ENCODE measurements at places on chromosomes 12 and 14.

DNA sequence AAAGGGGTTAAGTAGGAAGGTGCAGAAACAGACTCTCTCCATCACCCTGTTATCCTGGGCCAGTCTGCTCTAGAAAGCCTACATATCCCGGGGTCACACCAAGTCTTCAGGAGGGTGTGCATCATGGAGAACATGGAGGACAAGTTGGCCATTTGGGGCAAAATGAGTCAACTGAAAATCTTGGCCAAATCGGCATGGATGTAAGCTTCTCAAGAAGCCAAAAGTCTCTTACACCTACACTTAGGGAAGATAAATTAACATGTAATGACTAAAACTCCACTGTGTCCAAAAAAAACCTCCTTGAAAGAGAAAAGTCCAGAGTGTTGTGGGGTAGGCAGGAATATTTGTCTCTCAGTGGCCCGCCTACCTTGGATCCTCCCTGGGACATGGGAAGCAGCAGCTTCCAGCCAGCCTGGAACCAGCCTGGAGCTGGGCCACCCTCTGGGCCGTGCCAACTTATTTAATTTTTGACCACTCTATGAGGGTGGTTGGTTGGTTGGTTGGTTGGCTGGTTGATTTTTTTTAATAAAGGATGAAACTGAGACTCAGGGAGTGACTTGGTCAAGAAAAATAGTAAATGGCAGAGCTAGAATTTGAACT lies 17.9 kb upstream of the TC2N start:
- no peak for DNase-seq

DNA sequence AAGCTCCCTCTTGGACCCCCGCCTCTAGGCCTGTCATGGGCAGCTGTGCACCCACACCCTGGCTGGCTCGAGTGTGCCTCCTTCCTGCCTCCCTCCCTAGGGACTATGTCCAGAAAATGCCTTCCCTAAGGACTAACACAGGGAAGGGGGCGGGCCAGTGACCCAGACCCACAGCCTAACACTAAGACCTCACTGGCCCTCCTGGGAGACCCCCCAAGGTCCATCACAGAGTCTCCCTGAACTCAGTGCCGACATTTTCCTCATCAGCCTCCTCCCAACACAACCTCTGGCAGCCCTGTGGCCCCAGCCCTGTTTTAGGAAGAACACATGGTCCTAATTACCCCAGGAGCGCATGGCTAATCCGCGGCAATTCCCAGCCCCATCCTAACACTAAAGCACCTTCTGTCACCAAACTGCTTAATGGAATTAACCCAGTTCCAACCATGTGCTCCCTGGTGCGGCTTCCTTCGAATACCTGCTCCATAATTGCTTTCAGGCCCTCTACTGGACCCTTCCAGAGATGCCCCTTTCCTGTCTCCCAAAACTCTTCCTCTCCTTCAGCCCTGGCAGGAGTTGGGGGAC lies 5.6 kb downstream of the MSI1 start:
- DNase-seq, result no peak

DNA sequence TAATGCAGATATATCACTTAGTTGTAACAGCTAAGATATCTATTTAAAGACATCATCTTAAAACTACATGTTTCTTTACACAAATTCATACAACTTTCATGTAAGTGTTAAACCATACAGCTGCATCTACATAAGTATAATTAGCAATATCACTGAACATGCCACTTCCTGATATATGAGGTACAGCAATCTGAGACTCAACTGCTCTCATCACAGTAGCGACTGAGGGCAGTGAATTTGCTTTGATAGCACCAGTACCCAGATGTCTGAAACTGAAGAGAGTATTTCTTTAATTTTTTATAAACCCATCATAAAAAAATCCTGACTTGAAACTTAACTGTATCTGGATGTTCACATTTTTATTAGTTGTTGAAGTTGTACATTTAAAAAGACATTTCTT lies 34.7 kb upstream of the NUAK1 start:
- no peak for DNase-seq

DNA sequence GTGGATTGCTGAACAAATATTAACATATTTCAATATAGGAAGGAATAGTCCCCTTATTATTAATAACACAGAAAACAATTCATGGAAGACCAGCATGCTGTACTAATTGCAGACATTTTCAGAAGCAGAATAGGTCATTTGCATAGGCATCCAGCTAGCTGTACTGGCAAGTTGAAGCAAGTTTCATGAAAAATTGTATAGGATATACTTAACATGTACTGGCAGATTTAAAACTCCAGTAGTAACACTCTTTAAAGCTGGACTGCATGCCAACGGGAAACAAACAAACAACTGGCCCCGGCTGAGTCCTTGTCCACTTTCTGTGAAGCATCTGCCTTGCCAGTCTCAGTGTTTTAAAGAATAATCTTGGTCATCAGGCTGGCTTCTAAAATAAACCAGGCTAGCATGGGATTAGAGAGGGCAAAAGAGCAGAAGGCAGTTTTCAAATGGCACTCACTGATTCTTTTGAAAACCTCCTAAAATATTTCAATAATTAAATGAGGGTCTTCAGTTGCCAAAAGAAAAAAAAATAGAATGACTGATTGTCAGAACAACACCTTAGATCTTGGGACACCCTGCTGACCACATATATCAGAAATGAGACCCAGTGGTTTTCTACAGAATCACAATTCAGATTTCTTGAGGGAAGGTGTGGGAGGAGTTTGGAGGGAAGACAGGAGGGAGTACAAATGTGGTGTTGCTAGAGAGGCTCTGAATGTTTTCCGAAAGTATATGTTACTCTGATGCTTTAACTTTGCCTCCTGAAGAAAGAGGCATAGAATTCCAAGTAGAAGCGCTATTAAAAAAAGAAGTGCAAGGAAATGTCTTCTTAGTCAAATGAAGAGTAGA lies 122.5 kb upstream of the KRAS start:
- DNase-seq, result no peak

DNA sequence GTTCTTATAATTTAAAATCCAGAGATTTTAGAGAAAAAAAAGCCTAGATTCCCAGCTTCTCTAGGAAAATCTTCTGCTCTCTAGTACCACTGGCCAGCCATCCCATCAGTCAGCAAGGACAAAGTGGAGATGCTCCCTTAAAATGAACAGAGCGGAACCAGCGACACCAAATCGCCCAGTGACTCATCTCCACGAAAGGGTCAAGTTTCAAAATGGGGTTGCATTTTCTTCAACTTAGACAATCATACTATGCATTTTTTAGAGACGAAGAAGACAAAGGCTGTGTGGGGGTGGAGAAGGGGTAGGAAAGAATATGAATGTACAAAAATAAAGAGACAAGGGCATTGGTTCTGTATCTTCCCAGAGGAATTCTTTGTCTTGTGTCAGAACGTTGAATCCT lies 212.0 kb downstream of the SLC15A4 start:
- no peak for DNase-seq

DNA sequence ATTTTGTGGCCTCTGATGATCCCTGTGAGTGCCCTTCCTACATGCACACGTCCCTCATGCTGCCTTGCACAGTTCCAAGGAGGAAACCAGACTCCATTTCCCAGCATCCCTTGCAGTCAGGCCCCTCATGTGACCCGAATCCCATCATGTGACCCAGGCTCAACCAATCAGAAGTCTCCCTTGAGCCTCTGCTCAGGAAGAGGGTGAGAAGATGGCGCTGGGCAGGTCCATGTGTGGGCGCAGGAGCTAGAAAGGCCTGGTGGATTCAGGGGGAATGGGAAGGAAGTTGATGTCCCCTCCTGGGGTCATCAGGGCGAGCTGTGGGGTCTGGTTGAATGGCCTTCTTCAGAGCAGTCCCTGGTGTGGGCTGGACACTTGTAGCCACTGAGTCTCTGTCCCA lies 240.5 kb downstream of the ADGRD1 start:
- DNase-seq, result no peak

- DNase-seq, result no peak
Observed at GRCh38 chr12:46857486-46857885, 31.7 kb upstream of the SLC38A4 start.

DNA sequence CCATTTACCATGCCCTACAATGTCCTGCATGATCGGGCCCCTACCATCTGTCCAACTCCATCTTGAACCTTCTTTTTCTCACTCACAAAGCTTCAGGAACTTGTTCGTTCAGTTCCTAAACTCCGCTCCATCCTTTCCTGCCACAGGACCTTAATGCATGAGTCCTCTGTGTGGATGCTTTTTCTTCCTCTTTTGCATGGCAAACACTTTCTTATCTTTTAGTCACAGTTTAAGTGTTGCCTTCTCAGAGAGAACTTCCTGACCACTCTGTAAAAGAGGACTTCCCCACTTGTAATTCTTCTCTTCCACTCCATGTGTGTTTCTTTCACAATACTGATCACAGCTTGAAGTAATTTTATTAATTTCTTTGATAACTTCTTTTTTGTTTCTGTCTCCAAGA lies 54.4 kb upstream of the ETV6 start:
- no peak for DNase-seq

- no peak for DNase-seq
Observed at GRCh38 chr12:694734-695503, 31.7 kb upstream of the NINJ2 start.
